ENCODE measurements at places on chromosomes 2 and 18.

GRCh38 chr2:64354857-64355680 is 98.9 kb upstream of the LGALSL start:
- peak; percentile 85 for DNase-seq

DNA sequence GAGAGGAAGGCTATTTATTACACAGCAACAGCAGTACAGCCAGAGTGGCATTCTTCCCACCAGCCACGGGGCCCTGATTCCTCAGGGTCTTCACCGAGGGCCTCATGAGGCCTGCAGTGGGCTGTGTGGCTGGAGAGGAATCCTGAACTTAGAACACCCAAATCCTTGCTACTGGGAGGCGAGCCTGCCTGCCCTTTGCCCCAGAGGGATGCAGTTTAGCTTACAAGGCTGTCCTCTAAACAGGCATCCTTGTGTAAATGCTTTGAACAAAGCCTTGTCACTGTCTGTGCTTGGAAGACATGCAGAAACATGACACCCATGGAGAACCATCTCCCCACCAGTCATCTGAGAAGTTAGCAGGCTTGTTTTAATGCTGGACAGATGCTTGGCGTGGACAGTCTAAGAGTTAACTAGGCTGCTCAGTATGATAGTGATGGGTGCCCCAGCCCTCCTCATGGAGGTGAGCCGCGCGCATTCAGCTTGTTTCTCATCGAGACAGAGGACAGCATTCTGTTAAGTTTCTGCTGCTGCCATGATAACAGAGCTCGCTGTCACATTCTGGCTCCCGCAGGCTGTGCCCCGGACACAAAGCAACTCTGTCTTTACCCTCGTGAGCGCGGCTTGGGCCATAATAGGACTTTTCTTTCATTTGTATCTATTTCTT is 42.9 kb downstream of the ADI1 start:
- DNase-seq = no peak

DNA sequence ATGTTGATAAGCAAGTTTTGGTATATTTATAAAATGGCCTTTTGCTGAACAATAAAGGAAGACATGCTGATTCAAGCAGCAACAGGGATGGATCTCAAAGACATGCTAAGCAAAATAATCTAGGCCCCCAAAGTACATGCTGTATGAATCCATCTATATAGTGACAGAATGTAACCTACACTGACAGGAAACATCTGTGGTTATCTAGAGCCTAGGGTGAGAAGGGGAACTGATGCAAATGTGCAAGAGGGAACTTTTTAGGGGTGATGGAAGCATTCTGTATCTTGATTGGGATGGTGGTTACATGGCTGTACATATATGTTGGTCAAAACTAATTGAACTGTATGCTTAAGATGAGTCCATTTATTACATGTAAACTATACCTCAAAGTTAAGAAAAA is 24.2 kb downstream of the CNRIP1 start:
- no peak for DNase-seq

GRCh38 chr2:32723467-32724079 is 95.7 kb downstream of the TTC27 start:
- DNase-seq = no peak

DNA sequence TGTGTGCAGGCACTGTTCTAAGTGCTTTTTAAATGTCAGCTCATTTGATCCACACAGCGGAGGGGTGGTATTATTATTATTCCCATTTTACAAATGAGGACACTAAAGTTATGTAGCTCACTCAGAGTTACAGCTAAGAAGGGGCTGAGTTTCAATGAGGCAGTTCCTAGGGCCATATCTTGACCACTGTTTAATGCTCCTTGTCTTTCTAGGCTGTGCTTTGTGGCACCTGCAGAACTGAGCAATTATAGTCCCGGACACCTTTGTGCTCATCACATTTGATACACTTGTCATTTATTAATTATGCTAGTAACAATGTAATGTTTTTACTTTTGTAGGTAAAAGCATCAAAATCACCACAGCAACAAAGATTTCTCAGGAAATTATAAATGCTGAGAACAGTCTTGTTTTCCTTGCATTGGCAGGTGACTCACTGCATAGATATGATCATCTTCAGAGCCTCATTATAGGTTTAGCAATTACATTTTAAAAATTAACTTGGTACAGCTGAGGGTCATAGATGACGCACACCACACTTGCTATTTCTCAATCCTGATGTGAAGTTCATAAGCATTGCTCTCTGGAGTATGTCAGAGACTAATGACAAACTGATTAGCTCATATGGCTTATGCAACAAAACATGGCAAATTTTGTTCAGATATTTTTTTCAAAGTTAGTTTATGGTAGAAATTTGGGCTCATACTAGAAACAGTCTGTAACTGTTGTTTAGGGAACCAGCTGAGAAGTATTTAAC is 366.8 kb downstream of the TGIF1 start:
- DNase-seq = peak; percentile 75

GRCh38 chr2:207482630-207483029 is 47.1 kb upstream of the CREB1 start:
- DNase-seq = no peak

DNA sequence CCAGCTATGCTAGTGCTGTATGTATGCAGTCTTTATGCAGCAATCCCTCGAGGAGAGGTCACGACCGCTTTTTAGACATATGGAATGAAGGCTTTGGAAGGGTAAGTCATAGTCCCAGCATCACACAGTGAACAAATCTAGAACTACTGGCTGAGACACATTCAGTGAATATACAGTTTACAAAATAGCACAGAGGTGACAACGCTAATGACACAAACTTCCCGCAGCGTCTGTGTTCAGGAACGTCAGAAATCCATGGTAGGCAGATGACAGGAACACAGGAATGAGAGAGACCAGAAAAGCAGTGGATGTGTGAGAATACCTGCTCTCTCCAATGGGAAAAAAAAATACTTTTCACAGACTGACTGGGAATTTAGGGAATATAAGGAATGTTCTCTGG is 29.6 kb downstream of the CABYR start:
- DNase-seq = no peak

DNA sequence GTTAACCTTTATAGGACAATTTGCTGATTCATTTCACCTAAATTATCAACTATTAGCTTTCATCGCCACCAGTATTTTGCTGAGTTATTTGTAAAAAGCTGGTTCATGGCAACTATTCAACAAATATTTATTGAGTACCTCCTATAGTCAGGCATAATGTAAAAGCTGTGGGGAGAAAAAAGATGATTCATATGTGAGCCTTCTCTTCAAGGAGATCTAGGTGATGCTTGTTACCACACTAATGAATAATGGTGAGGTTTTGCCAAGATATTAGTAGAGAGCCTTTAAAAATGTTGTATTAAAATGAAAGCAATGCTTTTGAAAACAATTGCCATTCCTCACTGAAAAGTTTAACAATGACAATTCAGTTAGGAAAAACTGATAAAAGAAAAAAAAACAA is 187.8 kb downstream of the ANKRD44 start:
- no peak for DNase-seq

- DNase-seq = no peak
Observed at GRCh38 chr2:220985561-220985960, 586.5 kb downstream of the EPHA4 start.

Measured in RWPE1 (cell line).